K562 (cell line): ENCODE measurements at places on chromosomes 7 and 10.

DNA sequence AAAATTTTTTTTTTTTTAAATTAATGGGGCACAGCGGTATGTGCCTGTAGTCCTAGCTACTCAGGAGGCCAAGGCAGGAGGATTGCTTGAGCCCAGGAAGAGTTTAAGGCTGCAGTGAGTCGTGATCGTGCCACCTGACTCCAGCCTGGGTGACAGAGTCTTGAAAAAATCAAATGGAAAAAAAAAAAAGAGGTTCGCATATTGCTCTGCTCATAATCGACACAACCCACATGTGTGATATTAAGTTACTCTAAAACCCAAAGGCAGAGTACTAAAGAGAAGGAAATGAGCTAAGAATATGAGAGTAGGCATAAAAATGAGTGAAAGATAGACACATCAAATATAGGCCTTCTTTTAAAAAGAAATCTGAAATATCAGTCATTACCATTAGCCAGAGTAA lies 66.3 kb downstream of the IGF2BP3 start:
- no peaks in the 10 kb centered on the region for H3K4me1 ChIP-seq
- H3K36me3 ChIP-seq, result peaks cover 82% of the 10 kb centered on the region
- no peak overlapping the region for H3K4me3 ChIP-seq
- H3K27ac ChIP-seq, result no peak overlapping the region
- H3K27me3 ChIP-seq, result no peaks in the 10 kb centered on the region

GRCh38 chr7:158957921-158958491 lies 101.6 kb downstream of the DYNC2I1 start:
- peak overlapping the region; percentile 20 for H3K4me3 ChIP-seq
- peaks cover 29% of the 10 kb centered on the region for H3K4me1 ChIP-seq
- H3K36me3 ChIP-seq, result no peaks in the 10 kb centered on the region
- no peaks in the 10 kb centered on the region; the same call in 2 of the 3 replicates for H3K27me3 ChIP-seq
- H3K27ac ChIP-seq, result no peak overlapping the region

- peaks cover 21% of the 10 kb centered on the region for H3K4me1 ChIP-seq
- H3K36me3 ChIP-seq, result no peaks in the 10 kb centered on the region
- H3K27me3 ChIP-seq, result peaks cover 12% of the 10 kb centered on the region; the same call in 1 of the 3 replicates
- H3K27ac ChIP-seq, result no peak overlapping the region
- DNase-seq, result no peak
These were observed 174 bp downstream of the ADCY1 start for GRCh38 chr7:45574416-45574668.

- no peaks in the 10 kb centered on the region for H3K4me1 ChIP-seq
- no peak overlapping the region for H3K4me3 ChIP-seq
- H3K27me3 ChIP-seq, result no peaks in the 10 kb centered on the region
- H3K36me3 ChIP-seq, result no peaks in the 10 kb centered on the region
- no peak overlapping the region for H3K27ac ChIP-seq
These were observed 308.7 kb downstream of the PTEN start for GRCh38 chr10:88172159-88172558.

- no peak for DNase-seq
- no peaks in the 10 kb centered on the region for H3K4me1 ChIP-seq
- no peak overlapping the region for H3K27ac ChIP-seq
- H3K27me3 ChIP-seq, result no peaks in the 10 kb centered on the region
- no peak overlapping the region for H3K4me3 ChIP-seq
- H3K36me3 ChIP-seq, result no peaks in the 10 kb centered on the region
These were observed 498.7 kb downstream of the NXPH1 start for GRCh38 chr7:8931906-8932646.

GRCh38 chr7:155721056-155721455 lies 76.6 kb downstream of the RBM33 start:
- H3K36me3 ChIP-seq, result peaks cover 84% of the 10 kb centered on the region
- H3K4me1 ChIP-seq, result peaks cover 3% of the 10 kb centered on the region; the same call in 1 of the 2 replicates
- H3K27me3 ChIP-seq, result no peaks in the 10 kb centered on the region
- H3K4me3 ChIP-seq, result no peak overlapping the region
- no peak for DNase-seq
- H3K27ac ChIP-seq, result no peak overlapping the region

DNA sequence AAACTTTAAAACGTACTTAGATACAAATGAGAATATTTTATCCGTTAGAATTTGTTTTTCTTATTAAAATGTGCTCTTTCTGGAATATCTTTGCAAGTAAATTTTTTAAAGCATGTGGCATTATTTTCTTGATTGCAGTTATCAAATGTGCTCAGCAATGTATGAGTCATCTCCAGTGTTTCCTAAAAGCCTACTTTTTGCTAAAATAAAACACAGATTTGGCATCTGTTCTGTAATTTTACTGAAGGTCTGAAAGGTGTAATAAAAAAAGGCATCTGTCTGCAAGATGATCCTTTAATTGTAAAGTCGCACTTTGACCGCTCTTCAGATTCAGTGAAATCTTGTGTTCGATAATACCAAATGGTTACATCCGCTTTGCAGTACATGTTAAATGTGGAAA lies 3.4 kb downstream of the GNAT3 start:
- DNase-seq, result no peak
- no peak overlapping the region for H3K27ac ChIP-seq
- H3K36me3 ChIP-seq, result no peaks in the 10 kb centered on the region
- H3K27me3 ChIP-seq, result no peaks in the 10 kb centered on the region

DNA sequence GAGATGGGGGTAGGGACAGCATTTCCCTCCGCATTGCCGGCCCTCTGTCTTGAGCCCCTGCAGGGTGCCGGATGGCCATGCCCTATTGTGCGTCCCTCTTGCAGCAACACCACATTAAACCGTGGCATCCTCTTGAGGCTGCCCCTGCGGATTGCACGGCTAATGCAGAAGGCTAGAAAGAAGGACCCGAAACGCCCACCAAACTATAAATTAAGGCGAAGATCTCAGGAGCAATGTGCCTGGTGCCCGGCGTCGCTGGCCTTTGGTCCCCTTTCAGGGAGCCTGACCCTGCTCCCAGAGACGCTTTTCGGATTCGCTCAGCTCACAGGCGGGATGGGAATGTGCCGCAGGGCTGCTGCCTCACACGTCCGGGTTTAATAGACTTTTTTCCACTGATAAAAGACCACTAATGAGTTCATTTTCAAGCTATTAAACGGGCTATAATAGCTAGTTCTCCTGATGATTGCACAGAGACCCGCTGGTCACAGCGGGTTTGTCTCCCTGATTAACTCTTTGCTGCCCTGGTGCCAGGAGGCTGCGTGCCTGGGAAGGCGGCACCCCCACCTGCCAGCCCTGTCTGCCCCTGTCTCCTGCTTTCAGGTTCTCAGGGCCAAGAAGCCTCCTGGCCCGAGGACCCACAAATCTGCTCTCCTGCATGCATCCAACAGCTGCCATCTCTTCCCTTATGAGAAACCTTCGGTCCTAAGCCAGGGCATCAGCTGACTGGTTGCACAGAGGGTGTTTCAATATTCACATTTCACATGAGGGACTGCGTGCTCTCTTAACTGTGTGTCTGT lies 128.3 kb downstream of the ADARB2 start:
- no peak overlapping the region for H3K4me3 ChIP-seq
- H3K36me3 ChIP-seq, result no peaks in the 10 kb centered on the region
- H3K4me1 ChIP-seq, result no peaks in the 10 kb centered on the region; the same call in 1 of the 2 replicates
- no peak overlapping the region for H3K27ac ChIP-seq

DNA sequence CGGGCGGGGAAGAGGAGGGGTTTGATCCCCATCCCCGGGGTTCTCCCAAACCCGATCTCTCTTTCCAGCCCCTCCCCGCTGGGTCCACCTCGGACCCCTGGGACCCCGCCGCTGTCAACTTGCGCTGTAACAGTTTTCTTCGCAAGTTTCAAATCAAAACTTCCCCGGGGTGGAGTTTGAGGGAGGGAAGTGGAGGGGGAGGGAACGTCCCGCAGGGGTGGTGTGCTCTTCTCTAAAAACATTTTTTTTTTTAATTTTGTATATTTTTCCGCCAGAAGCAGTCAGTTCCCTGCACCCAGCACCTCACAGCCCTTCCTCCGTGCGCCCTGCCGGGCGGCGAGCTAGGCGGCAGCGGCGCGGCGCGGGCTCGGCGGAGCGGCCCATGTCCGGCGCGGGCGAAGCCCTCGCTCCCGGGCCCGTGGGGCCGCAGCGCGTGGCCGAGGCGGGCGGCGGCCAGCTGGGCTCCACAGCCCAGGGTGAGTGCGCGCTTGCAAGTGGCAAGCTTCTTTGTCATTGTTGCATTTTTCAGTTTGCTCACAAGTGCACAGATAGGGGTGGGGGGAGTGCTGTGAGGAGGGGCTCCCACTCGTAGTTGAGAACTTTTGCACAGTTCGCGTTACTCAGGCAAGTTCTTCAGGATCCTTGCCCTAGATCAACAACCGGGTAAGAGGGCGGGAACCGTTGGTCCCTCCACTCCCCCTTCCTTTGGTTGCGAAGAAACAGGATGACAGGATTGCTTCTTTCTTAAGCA lies 933 bp downstream of the MDFIC start:
- no peaks in the 10 kb centered on the region for H3K4me1 ChIP-seq
- no peak overlapping the region for H3K27ac ChIP-seq
- H3K36me3 ChIP-seq, result no peaks in the 10 kb centered on the region
- H3K4me3 ChIP-seq, result no peak overlapping the region

- no peaks in the 10 kb centered on the region; the same call in 2 of the 3 replicates for H3K4me1 ChIP-seq
- no peak within 1 kb of the TSS for H3K4me3 ChIP-seq
- H3K27me3 ChIP-seq, result no peaks in the 10 kb centered on the region
These were observed at the start of gene PLPP4 for GRCh38 chr10:120456626-120457430. Gene PLPP4 (plus strand): TSS chr10:120457227. CDS start chr10:120457306, 79 bp downstream.

DNA sequence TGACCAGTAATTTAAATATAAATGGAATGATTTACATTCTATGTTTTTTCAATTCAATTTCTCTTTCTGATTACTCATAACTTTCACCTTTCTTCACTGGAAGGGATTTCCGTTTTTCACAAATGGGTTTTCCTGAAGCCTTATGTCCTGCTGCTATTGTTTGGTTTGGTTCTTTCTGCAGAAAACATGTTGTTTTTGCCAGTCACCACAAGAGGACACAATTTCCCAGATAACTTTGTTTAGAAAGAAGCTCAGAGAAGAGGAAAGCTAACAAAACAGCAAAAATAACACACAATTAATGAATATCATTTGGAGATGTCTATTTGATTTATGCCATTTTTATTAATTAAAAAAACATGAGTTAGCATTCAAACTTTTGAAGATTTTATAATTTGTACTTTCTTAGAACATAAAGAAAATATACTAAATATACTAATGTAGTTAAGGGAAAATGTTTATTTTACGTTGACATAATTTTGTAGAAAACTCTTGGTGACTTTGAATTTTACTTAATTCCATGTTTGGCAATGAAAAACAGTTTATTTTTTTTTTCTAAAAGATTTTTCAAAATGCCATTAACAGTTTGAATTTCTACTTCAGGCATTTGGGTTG lies 4.6 kb upstream of the TWIST1 start:
- no peaks in the 10 kb centered on the region for H3K27me3 ChIP-seq
- H3K27ac ChIP-seq, result no peak overlapping the region
- no peaks in the 10 kb centered on the region for H3K36me3 ChIP-seq
- no peak overlapping the region for H3K4me3 ChIP-seq
- H3K4me1 ChIP-seq, result no peaks in the 10 kb centered on the region

- H3K4me3 ChIP-seq, result no peak overlapping the region
- no peaks in the 10 kb centered on the region for H3K27me3 ChIP-seq
- no peaks in the 10 kb centered on the region for H3K4me1 ChIP-seq
- DNase-seq, result no peak
- peaks cover 2% of the 10 kb centered on the region; the same call in 1 of the 3 replicates for H3K36me3 ChIP-seq
- H3K27ac ChIP-seq, result no peak overlapping the region
These were observed 83.1 kb downstream of the PRPF18 start for GRCh38 chr10:13669901-13670300.

GRCh38 chr10:124562425-124563060 lies 100.9 kb downstream of the LHPP start:
- H3K27me3 ChIP-seq, result no peaks in the 10 kb centered on the region; the same call in 2 of the 3 replicates
- no peak overlapping the region for H3K4me3 ChIP-seq
- no peak for DNase-seq
- no peaks in the 10 kb centered on the region; the same call in 1 of the 3 replicates for H3K4me1 ChIP-seq

GRCh38 chr7:159031135-159031701 lies 113.4 kb downstream of the VIPR2 start:
- H3K36me3 ChIP-seq, result peaks cover 9% of the 10 kb centered on the region; the same call in 2 of the 3 replicates
- no peak for DNase-seq
- H3K27me3 ChIP-seq, result peaks cover 35% of the 10 kb centered on the region
- peak overlapping the region; percentile 61; the same call in 1 of the 3 replicates for H3K27ac ChIP-seq
- peaks cover 45% of the 10 kb centered on the region for H3K4me1 ChIP-seq
- H3K4me3 ChIP-seq, result peak overlapping the region; percentile 46

DNA sequence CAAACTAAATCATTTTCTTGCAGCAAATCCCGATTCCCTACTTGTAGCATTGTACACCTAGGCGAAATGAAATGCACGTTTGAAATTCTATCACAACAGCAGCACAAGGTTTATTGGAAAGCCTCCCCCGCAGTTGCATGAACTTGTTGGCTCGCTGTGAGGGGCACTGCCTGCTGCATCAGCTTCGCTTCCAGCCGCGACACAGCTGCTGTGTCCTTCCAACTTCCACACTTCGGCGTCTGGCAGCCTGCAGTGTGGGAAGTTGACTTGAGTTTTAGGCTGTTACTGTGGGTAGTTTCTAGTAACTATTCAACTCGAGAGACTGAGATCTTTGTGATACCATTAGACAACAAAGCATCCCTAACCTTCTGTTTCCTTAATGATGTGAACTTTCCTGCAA lies 315.8 kb upstream of the TPK1 start:
- DNase-seq, result no peak
- no peak overlapping the region for H3K4me3 ChIP-seq
- H3K27me3 ChIP-seq, result no peaks in the 10 kb centered on the region

DNA sequence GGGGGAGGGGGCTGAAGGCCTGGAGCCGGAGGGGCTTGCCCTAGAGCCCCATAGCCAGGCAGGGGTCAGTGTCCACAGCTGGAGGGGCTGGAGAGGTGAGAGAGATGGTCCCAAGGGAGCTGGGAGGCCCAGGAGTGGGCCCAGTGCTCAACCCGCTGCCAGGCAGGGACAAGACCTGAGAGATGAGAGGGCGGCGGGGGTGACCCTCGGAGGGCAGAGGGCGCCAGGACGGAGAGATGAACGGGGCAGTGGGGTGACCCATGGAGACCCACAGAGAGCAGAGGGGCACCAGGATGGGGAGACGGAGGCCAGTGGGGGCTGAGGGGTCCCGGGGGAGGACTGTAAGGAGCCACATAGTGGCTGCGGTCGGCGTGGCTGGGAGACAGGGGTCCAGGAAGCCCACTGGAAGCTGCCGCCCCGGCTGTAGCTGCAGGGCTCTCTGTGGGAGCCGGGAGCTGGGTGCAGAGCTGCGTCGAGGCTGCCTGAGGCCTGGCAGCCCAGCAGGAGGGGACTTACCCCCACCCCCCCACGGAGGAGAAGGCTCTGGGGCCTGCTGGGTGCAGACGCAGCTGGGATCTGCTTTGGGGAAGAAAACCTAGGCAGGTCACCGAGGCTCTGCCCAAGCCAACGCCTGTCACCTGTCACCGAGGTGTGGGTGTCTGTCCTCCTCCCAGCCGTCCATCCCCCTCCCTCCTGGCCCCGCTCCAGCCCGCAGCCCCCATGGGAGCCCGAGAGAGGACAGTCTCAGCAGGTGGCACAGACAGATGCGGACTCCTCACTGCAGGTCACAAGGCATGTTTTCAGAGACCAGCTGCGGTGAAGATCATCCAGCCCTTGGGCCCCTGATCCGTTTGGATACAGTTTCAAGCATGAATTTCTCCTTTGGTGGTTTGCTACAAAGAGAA lies 25.1 kb downstream of the PWWP2B start:
- H3K36me3 ChIP-seq, result no peaks in the 10 kb centered on the region
- peaks cover 60% of the 10 kb centered on the region for H3K4me1 ChIP-seq
- peak overlapping the region; percentile 82 for H3K27ac ChIP-seq
- no peak overlapping the region for H3K4me3 ChIP-seq
- no peaks in the 10 kb centered on the region for H3K27me3 ChIP-seq
